ENCODE measurements at places on chromosomes 6 and 20.
A peak's percentile ranks its signal among the peaks of the same experiment; 100 is the strongest.

DNA sequence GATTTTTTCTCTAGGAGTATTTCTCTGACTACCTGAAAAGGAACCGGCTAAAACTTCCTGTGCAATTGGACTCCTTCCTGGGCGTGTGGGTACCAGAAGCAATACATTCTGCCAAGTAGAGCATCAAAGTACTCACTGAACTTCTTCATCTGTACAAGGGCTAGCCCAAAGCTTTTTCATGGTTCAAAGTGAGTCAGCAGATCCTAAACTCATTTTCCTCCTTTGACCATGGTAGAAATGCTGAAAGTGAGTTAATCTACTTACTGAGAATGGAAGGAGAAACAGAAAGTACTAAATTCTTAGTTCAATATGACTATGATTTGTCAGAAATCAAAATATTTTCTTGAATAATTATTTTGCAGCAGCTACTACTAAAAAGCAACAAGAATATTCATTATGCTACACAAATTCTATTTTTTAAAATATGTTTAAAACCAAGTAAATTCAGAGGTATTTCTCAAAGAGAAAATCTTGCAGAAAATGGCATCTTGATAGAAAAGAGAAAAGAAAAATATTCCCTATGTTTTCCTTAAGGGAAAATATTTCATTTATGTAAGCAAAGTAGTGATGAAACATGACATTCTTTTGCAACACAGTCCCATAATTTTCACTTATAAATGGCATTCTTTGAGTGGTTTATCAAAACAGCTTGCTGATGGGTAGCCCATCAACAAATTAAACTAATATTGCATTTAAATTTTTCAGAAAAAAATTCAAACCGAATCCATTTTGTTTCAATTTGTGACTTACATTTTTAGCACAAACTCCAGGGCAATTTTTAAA is 3.7 kb upstream of the BEND6 start:
- no peak for DNase-seq

- DNase-seq, result no peak
Measured at GRCh38 chr6:42429042-42429585, 22.6 kb downstream of the TRERF1 start.

- DNase-seq, result no peak
Measured at GRCh38 chr20:63333241-63333836, 27.8 kb downstream of the CHRNA4 start.

GRCh38 chr6:10692965-10693538 is 1.4 kb downstream of the C6orf52 start:
- no peak for DNase-seq

DNA sequence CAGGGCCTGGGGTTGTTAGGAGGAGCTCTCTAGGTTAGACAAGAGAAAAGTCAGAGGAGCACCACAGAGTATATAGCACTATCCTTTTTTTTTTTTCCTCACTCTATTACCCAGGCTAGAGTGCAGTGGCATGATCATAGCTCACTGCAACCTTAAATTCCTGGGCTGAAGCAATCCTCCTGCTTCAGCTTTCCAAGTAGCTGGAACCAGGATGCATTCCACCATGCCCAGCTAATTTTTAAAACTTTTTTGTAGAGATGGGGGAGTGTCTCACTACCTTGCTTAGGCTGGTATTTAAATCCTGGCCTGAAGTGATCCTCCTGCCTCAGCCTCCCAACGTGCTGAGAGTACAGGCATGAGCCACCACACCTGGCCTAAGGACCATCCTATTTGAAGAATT is 19.3 kb upstream of the AKIRIN2 start:
- no peak for DNase-seq

DNA sequence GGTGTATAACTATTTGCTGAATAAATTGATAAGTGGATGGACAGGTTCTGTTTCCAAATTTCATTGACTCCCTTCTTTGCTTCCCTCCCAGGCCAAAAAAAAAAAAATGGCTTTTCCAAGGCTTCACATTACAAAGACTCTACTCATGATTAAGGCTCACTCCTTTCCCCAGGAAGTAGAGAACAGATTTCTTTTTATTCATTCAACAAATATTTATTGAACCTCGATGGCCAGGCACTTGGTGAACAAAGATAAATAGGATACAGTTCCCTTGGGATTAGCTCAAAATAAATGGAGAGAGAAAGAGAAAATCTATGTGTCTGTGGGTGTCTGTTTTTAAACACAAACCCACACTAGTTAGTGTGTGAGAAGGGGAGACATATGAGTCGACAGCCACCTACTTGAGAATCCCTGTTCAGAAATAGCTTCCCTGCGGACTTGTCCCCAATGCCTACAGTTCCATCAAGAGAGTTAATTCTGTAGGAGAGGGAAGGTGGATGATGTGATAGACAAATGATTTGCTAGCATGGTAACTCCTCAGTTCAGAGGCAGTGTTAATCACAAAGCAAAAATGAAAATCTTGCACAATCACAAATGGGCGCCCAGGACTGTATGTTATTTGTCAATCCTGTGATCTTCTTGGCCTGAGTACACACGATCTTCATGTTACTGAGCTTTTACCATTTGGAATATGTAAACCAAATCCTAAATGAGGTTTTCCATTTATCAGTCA is 20.3 kb downstream of the TRAF3IP2 start:
- no peak for DNase-seq

DNA sequence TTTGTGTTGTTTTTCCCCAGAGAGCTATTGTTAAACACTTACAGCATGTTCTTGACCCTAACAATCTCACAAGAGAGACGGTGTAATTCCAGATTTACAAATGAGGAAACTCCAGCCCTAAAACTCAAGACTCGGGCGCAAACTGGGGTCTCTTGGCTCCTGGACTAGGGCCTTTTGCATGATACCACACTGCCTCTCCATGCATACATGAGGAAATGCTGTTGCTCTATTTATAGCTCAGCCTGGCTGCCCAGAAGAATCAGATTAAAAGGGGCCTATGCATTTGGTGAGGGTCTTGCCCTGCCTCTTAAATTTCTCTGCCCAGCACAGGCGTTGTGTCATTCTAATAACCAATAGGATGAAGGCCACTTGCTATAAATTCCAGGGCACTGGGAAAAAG is 30.5 kb upstream of the SNRPB2 start:
- no peak for DNase-seq

- no peak for DNase-seq
Measured at GRCh38 chr6:44169154-44169553, 10.5 kb downstream of the CAPN11 start.

- no peak for DNase-seq
Measured at GRCh38 chr6:50655848-50656453, 57.4 kb upstream of the TFAP2D start.

DNA sequence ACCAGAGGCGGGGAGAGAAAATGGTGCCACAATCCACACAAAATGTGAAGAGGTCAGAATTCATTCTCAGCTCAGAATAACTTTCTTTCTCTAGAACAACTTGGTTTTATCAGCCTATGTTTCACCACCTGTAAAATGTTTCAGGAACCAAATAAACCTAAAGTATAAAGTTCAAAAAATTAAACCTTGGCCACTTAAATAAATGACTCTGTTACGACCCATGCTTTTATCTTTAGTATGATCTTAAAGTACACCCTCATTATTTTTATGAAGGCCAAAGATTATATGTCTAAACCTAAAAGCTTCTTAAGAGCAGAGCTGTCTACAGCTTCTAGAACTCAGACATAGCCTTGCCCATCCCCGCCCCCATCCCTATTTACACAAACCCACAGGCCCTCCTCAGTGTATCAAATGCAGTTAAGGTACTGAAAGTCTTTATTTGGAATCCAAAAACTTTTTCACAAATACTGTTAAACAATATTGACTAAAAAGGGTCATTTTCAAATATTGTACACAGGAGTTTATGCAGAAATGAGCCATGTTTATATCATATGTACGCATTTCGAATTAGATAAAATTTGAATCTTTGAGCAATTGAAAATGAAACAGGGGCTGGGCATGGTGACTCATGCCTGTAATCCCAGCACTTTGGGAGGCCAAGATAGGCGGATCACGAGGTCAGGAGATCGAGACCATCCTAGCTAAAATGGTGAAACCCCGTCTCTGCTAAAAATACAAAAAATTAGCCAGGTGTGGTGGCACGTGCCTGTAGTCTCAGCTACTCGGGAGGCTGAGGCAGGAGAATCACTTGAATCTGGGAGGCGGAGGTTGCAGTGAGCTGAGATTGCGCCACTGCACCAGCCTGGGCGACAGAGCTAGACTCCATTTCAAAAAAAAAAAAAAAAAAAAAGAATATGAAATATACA is 5.7 kb upstream of the NHSL1 start:
- no peak for DNase-seq

DNA sequence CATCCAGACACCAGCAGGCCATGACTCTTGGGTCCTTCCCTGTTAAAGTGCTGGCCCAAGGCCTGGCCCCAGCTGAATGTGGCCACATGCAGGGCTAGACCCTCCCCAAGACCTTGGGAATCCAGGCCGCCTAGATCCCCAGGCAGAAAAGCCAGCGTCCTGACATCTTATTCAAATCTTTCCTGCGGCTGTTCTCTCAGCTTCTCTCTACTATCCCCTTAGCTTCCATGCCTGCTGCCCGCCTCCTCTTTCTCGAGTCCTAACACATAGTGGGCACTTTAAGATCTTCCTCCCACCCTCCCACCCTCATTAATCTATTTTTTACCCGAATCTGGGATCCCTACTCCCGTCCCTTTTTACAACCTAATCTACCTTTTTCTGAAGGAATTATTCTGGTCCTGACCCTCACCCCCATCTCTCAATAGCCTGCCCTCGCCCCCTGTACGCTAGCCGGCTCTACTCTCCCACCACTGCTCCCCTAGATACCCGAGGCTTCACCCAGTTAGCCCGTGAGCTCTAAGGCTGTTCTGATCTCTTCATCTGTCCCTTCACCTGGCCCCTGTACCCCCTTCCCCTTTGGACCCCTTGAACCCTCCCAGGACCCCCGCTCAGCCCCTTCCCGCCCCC is at the start of gene CCHCR1:
Gene CCHCR1 (minus strand): TSS at position 290 of the 627 bp plus-strand sequence. CDS start 202 bp downstream, at position 88.
- DNase-seq, result no peak

- DNase-seq, result no peak
Measured at GRCh38 chr20:14497004-14497403, 159.6 kb upstream of the FLRT3 start.

GRCh38 chr20:54292185-54292584 is 84.3 kb downstream of the PFDN4 start:
- no peak for DNase-seq

DNA sequence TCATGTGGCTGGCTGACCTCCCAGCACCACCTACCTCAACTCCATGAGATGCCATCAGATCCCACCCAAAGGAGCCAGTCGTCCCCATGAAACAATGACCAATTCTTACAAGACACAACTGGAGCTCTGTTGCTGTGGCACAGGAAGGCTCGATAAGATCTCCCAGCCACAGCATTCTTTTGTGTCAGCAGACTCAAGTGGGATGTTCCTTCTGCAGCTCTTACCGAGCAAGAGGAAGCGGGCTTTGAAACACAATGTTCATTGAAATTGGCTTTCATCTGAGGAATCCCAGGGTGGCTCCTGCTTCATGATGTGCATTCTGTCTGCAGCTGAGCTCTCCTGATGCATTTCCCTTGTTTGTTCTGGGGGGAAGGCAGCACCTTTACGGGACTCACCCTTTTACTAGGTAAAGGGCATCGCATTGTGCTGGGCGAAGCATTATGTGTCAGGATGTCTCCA is 222.0 kb upstream of the SGK1 start:
- DNase-seq, result no peak

DNA sequence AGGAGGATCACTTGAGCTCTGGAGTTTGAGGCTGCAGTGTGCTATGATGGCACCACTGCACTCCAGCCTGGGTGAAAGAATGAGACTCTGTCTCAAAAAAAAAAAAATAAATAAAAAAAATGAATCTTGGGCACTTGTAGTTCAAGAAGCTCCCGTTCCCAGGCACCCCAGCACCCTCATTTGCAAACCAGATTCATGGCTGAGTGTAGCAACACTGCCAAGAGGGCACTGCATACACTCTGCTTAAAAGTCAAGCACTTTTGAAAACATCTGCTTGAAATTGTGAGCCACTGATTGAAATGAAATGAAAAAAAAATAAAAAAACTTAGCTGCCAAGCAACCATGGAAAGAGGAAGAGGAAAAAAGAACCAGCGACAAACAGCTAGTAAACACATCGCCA is 124.7 kb upstream of the SASH1 start:
- no peak for DNase-seq

- DNase-seq, result peak; percentile 7
Measured at GRCh38 chr20:19583532-19584175, 174.4 kb upstream of the RIN2 start.

DNA sequence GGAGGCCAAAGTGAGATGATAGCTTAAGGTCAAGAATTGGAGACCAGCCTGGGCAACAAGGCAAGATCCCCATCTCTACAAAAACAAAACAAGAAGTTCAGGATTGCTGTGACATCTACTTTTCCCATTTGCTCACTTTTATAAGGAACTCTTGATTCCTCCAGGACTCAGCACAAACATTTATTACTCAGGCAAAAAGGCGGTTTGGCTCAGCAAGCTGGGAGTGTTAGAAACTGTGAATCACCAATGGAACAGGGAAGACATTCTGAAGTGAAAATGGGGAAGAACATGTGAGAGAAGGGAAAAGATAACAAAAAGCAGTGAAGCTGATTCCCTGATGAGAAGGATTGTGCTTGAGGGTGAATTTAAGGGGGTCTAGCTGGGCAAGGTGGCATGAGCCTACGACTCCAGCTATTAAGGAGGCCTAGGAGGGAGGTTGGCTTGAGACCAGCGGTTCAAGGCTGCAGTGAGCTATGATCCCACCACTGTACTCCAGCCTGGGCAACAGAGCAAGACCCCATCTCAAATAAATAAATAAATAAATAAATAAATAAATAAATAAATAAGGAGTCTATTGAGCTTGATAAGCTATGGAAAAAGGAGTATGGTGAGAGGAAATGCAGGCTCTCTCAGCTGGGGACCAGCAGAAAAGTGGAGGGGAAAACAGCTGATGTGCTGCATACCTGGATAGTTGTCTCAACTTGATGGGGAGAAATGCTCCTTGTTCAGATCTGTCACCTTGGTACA is 65.4 kb upstream of the HDDC2 start:
- DNase-seq, result no peak

- no peak for DNase-seq
Measured at GRCh38 chr20:34062570-34063482, 49.2 kb downstream of the EIF2S2 start.

DNA sequence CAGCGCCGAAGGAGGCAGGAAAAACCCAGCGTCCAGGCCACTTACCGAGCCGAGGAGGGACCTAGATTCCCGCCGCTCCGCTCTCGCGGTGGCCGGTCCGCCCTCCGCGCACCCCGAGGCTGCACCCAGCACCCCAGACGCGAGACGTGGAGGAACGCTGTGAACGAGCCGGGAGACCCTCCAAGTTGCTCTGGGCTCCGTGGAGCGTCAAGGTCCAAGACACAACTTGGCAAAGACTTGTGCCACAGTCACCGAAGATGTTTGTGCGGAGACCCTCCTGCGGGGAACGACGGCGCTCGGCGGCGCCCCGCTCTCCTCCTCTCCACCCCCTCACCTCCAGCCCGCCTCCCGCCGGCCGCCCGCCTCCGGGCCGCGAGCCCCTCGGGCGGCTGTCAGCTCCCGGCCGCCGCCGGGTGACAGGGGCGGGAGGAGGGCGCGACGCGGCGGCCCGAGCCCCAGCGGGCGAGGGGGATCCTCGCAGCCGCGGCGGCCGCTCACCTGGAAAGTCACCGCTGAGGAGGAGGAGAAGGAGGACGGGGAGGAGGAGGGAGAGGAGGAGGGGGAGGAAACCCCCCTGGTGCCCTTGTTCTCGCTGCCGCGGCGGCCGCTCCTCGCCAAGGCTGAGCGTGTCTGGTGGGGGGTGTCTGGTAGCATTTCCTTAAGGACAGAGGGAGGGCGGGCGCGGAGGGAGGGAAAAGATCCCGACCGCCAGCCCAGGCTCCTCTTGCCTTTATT is 637 bp upstream of the HIVEP2 start:
- peak; percentile 80 for DNase-seq
